ENCODE measurements at places on chromosomes 13 and 19.
A peak's percentile ranks its signal among the peaks of the same experiment; 100 is the strongest.

DNA sequence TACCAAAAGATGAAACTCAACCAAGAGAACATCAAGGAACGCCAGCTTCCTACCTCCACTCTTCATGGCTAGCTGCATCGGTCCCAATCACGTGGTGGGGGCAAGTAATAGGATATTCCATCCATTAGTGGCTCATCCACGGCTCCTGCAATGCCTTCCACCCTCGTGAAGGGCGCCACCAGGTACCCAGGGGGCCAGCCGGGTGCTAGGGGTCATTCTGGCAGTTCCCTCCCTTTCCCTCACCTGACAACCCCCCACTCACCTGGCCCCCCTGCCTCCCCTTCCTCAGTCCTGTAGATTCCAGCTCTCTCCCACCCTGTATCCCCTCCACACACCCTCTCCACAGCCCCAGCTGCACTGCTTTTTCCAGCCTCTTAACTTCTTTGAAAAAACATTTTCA, 161.9 kb downstream of the URI1 start:
- no peak for DNase-seq

DNA sequence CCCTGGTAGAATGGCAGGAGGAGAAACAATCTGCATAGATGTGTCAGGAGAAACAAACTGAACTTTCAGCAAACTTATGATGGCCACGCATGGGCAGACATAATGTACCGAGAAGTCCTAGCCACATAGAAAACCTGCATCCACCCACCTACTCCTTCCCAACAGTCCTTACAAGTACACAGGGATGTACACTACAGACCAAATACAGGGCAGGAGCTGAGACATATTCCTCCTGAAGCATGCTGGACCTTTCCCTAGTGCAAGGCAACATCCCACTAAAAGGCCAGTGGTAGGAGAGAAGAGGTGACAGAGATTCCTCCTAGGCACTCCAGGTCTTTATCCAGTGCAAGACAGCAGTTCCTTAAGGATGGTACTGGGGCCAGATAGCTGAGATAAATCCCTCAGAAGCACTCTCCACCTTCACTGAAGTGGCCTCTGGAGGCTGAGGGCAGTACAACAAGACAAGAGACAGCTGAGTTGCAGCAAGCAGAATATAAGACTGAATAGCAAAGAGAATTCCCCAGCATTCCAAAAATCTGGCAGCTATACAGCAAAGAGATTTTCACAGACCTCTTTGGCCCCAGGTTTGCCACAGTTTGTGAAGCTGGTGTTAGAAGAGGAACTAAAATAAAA, 18.3 kb downstream of the VWA8 start:
- DNase-seq, result no peak

DNA sequence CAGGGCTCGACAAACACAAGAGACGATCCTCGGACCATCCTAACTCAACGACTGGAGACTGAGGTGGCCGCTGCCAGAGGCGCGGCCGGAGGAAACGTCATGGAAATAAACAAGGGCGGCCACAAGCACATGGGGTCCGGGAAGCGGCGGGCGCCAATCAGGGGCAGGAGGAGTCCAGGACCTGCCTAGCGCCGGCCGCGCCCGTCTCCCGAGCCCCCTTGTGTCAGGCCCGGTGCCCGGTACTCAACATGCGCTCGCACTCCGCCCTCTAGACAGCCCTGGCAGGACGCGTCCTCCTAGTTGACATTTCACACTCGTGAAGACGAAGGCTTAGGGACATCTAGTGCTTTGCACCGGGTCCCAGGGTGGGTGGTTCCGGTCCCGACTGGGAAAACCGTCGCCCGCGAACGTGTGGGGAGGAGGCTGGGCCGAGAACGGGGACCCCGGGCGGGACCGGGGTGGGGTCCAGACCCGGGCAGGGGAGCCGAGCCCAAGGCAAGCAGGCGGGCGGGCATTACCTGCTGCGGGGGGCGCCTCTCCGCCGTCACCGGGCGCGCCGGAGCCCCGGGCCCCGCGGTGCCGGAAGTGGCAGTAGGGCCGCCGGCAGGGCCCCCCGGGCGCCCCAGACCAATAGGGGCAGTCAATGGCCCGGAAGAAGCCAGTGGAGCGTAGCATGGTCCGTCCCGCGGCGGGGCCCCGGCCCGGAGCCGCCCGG, 442 bp downstream of the REXO1 start:
- no peak for DNase-seq

GRCh38 chr13:93290503-93290902, 63.9 kb downstream of the GPC6 start:
- no peak for DNase-seq

- DNase-seq, result no peak
These were observed 12.2 kb upstream of the CCDC97 start for GRCh38 chr19:41297628-41298347.

DNA sequence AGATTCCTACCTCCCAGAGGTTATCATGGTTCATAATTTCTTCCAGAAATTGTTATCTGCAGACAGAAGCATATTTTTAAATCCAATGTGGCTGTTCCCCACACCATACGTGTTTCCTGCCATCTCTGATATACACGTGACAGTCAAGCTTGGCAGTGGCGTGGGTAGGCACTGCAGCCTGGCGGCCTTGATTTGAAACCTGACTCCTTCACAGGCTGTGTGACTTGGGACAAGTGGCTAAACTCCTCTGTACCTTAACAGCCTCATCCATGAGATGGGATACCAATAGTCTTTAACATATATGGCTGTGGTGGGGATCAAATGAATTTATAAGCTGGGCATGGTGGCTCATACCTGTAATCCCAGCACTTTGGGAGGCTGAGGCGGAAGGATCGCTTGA, 33.2 kb downstream of the DPF1 start:
- DNase-seq, result no peak

- DNase-seq, result no peak
These were observed 39.6 kb downstream of the INSR start for GRCh38 chr19:7254590-7254989.

- no peak for DNase-seq
These were observed 34.1 kb downstream of the NOTCH3 start for GRCh38 chr19:15166700-15167099.

DNA sequence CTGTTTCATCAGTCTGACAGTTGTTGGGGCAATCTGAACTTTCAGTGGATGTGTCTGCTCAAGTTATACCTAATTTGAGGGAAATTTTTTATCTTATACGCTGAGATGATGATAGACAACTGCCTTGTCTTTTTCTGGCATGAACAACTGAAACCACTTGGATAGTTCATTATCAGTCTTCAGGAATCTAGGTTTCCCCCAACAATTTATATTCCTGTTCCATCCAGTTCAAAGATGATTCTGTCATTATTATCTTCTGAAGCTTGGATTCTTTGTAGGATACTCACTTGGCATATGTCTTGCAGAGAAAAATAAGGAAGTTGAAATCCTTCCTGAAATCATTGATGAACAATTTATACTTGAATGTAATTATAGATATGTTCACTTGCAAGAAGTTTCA, 193.7 kb downstream of the LMO7 start:
- DNase-seq, result no peak

DNA sequence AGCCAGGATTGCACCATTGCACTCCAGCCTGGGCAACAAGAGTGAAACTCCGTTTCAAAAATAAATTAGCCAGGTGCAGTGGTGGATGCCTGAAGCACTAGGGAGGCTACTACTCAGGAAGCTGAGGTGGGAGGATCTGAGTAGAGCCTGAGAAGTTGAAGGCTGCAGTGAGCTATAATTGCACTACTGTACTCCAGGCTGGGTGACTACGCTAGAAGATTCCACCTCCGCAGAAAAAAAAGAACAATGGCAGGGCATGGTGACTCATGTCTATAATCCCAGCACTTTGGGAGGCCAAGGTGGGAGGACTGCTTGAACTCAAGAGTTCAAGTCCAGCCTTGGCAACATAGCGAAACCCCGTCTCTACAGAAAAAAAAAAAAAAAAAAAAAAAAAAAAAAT, 20.5 kb downstream of the HAUS8 start:
- DNase-seq, result no peak

GRCh38 chr13:63632321-63632720, 2216.7 kb upstream of the PCDH20 start:
- DNase-seq, result no peak

DNA sequence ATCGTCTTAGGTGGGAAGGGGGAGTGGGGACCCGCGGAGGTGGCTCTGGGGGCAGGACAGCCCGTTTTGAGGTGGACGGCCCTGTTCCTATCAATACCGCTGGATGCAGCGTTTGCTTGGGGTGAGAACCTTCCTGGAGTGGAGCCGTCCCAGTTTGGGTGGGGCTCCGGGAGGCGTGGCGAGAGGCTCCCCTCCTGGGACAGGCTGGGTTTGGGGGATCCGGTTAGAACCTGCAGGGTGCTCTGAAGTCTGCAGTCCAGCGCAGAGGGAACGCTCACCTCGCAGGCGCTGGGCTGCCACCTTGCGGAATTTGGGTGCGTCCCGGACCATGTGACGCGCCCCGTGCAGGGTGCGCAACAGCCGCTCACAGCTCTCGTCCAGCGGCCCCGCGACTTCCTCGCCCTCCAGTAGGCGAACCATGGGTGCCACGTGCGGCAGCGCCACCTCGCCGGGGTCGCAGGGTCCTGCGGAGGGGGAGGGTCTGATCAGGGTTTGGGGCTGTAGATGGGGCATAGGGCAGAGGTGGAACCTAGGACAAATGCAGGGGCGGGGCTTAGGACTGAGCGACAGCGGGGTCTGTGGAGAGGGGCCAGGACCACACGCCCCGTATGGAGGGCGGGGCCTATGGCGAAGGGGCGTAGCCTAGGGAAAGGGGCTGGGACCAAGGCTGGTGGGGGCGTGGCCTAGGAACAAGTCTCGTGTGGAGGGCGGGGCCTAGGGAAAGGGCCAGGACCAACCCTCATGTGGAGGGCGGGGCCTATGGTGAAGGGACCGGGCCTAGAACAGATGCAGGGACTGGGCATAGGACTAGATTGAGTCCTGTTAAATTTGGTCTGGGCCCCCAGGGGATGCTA, 13.8 kb downstream of the SH2D3A start:
- DNase-seq, result peak; percentile 41

- no peak for DNase-seq
These were observed 114.8 kb upstream of the TDRD3 start for GRCh38 chr13:60282186-60282585.

Measured in esophagus squamous epithelium (tissue), 5 donors.